ENCODE measurements at places on chromosomes 5 and 9.
A peak's percentile ranks its signal among the peaks of the same experiment; 100 is the strongest.

GRCh38 chr9:131100445-131100844 is 4.1 kb downstream of the AIF1L start:
- no peak for DNase-seq

GRCh38 chr5:50886657-50887345 is 220.4 kb downstream of the PARP8 start:
- DNase-seq, result no peak

DNA sequence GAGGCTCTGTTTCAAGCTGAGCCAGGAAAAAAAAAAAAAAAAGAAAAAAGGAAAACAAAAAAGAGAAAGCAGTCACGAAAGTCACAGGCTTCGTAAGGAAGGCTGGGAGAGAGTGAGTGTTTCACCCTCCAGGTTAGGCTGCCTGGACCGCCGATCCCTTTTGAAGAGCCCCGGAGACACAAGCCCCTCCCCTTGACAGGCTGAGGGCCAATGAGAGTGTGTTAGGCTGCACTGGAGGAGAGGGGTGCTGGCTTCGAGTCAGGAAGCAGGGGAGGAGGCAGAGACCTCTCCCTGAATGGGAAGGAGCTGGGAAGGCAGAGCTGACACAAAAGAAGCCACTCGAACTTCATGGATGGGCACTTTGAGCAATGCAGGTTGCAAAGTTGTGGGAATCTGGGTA is at the start of gene NMUR2:
TSS of gene NMUR2 (minus strand) at position 135 of the 400 bp plus-strand sequence. CDS start 166 bp downstream, outside the sequence.
- no peak for DNase-seq

- no peak for DNase-seq
Observed at GRCh38 chr5:74380193-74380592, 260.3 kb downstream of the ENC1 start.

DNA sequence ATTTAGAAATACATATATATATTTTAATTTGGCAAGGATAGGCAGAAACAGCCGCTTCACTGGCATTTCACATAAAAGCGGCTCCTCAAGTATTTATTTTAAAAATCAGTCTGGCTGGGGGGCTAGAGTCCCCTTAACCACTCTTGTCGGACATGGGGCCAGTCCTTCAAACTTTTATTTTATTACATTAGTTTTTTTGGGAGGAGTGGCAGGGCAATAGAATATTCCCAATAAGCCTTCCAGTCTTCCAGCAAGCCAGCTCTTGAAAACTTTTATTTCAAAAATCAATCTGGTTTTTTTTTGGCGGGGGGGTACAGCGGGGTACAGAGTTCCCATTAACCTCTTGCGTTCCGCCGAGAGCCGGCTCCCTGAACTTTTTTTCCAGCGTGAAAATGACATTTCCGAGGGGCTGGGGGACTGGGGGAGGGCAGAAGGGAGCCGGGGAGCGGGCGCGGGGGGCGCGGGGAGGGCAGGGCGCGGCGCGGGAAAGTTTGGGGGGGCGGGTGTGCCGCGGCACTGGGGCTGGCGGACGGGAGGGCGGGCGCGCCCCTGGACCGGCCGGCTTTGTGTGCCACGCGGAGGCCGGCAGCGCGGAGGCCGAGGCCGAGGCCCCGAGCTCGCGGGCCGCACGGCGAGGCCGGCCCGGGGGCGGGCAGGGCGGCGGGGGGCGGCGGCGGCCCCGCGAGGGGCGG is 504 bp upstream of the ZNF618 start:
- DNase-seq, result no peak

GRCh38 chr9:136424750-136425362 is 14.4 kb downstream of the PMPCA start:
- no peak for DNase-seq

- no peak for DNase-seq
Observed at GRCh38 chr9:95626885-95627558, 110.3 kb upstream of the PTCH1 start.

GRCh38 chr5:89885670-89886069 is 523.9 kb downstream of the CETN3 start:
- no peak for DNase-seq

DNA sequence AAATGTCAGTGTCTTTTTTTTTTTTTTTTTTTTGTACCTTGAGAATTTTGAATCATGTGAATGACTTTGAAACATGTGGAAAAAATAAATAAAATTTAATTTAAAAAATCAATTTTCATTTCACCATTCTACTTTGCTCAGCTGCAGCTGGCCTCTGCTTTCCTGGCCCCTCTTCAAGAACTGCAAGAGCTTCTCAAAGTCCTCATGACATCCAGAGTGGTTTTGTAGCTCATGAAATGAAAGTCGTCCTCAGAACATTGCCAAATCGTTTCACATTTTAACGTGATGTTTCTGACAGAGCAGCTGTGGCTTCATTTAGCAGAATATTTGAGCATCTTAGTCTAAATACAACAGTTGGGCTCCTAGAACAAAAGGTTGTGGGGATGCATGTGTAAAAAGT is 47.9 kb upstream of the TMEM215 start:
- DNase-seq, result no peak

DNA sequence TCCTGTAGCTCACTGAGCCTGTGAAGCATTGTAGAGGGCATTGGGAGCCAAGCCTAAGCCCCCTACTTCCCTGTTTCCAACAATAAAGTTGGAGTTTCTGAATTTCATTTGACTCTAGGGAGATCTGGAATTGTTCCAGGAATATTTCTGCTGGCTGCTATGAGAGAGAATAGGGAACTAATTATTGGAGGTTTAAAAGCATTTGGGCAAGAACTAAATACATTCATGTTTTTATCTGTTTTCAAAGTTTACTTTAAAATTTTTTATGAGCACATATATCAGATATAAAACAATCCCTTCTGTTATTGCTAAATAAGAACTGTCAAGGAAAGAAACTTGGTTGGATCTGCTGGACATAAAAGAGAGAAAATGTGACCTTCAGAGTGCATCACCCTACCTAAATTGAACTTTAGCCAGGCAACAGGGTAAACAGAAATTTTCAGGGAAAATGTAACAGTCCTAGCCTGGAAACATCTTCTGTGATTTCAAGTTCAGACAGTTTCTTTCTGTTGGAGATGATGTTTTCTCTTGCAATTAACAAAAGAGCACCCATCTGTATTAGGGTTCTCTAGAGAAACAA is 19.3 kb upstream of the LECT2 start:
- DNase-seq, result no peak

- DNase-seq, result no peak
Observed at GRCh38 chr9:36293918-36294317, 35.7 kb upstream of the GNE start.

- peak; percentile 94 for DNase-seq
Observed at GRCh38 chr5:134577796-134578577, 52.5 kb downstream of the JADE2 start.

DNA sequence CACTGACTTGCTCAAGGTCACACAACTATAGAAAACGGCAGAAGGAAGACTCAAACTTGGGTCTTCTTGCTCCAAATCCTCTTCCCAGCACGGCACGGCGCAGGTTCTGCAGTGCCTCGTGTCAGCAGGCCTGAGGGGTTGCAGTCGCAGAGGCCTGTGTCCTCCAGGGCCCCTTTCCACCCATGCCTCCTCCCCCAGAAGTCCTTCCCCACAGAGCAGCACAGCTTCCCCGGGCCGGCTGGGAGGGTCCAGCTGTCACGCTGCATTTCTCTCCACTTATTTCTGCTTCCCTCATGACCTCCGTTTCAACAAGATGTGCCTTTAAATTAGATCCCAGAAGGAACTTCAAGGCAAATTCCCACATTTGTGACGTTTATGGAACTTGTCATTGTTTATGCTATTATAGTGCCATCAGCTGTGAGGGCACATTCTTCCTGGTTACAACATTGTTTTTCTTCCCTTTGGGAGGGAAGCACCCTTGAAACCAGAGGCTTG is 148.4 kb downstream of the C5orf15 start:
- peak; percentile 39 for DNase-seq

DNA sequence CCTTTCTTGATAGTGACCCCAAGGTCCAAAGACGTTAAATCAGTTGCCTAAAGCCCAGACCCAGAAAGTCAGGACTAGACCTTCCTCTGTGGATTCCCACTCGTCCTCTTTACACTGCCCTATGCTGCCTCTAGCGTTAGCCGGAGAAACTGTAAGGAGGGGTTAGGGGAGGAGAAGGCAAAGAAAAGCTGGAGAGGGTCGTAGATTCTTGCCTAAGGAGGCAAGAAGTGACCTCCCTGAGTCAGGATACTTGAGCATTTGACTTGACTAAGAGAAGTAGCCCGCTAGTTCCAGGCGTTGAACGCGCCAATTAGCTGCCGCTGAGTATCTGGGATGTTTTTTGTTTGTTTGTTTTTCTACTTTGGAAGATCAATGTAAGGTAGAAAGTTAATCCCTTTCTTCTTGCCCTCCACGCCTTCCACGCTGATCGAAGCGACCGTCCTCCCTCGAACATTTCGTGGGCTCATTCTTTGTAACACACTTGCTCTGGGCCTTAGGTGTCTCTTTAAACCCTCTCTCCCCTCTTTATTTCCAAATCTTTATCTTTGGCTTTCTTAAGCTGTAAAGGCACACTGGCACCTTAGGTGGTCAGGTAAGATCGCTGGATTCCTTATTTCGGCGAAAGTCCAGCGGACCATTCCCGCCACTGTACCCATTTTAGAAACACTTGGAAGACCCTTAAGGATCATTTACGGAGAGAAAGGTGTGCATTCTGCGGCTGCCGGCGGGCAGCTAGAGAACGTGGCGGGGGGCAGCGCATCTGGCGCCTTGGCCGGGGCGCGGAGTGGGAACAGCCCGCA is 5.1 kb upstream of the RGMB start:
- DNase-seq, result no peak

- DNase-seq, result no peak
Observed at GRCh38 chr9:113701774-113702755, 174.0 kb upstream of the ZNF618 start.

DNA sequence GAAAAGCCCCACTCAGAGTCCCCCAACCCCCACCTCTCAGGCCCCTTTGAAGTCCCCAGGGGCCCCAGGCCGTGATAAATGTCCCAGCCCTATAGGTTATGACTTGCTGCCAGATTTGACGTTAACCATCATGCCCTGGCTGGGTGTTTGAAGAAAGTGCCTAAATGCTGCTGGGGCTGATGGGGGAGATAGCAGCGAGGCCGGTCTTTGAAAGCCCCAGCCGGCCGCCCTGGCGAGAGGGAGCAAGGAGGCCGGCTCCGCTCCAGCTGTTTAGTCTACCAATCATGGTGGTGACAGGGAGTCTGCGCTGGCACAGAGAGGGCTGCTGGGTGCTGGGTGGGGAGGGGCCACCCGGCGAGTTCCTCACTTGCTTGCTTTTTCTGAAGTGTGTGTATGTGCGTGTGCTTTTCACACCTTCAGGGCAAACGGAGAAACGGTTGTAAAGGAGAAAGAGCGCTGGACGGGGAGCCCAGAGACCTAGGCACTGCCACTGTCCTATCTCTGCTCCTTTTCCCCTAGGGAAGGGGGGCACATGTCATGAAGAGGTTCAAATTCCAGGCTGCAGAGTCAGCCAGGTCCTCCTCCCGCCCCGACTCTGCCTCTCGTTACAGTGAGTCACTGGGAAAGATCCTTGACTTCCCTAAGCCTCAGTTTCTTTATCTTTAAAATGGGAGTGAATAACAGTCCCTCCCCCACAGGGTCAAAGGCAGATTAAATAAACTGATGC is 126.1 kb upstream of the HAND1 start:
- DNase-seq, result no peak

- DNase-seq, result no peak
Observed at GRCh38 chr5:97980291-97980690, 793.2 kb upstream of the RGMB start.

DNA sequence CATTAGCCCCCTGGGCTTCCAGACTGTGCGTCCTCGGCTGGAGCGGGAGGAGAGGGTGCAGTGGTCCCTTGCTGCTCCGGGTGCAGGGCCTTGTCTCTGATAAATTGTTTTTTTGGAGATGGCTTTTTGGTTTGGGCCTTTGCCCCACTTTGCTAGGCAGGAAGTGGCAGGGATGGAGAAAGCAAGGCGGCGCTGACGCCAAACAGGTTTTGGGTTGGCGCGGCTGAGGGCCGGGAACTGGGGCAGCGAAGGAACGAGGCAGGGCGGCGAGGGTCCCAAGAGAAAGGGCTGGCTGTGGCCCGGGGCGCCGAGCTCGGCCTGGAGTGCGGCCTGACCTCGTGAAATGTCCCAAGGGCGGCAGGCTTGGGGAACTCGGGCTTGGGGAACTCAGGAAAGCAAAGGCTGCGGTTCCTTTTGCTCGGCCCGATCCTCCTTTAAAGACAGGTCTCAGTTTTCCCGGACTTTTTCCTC is 4.1 kb downstream of the LHX2 start:
- no peak for DNase-seq

DNA sequence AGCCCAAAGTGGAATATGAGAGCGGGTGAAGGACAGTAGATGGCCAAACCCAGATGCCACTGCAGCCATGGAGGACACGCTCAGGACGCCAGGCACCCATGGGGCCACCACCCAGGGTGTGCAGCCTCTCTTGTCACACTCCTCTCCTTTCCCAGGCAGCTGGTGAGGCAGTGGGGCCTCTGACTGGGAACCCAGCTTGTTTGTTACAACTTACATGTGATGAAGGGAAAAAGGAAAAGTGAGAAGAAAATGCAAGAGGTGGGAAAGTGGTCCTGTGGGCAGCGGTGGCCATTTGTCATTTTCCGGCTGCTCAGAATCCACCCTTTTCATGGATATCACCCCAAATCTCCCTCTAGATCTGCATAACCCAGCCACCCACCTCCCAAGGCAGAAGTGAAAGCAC is 62.7 kb upstream of the UNC5A start:
- peak; percentile 83 for DNase-seq

DNA sequence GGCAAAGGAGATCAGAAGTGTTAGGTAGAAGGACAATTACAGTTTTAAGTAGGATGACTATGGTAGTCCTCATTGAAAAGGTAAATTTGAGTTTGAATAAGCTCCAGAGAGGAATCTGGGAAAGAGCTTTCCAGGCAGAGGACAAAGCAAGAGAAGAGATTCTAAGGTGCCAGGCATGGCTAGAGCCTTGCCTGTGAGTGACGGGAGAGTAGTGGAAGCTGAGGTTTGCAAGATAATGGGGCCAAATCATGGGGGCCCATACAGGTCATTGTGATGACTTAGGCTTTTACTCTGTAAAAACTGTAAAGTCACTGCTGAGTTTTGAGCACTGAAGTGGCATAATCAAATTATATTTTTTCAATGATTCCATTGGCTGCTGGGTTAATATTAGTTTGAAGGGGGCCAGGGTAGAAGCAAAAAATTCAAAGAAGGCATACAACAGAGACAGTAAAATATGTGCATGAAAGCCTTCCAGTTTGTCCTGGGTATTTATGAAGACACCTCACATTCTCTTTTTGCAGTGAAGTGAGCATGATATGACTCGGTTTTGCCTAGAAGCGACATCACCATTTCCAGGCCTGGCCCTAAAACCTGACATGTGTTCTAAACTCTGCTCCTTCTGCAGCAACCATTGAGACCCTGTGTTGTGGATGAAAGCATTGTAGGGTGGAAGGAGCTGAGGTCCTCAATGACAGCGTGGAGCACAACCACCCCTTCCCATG is 279.8 kb upstream of the TNC start:
- DNase-seq, result no peak

All from mesenteric fat pad (tissue), 1 donor.